ENCODE measurements at places on chromosomes 2 and 18.

DNA sequence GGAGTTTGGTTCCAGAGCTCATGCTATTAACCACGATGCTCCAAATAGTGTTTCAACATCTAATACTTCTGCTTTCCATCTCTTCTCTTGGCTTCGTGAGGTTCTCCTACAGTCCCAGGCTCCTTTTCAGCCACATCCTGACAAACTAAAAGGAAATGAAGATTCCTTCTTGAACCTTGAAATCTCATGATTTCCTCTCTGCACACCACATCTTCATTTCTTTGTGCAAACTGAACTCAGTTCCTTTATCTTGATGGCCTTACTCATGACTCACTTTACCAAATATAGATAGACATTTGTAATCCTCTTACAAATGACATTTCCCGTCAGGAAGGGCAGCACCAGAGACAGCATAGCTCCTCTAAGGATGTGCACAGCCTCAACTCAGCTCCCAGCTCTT is 50.0 kb upstream of the ITGA4 start:
- DNase-seq = no peak

- no peak for DNase-seq
Observed at GRCh38 chr2:46163098-46163430, 134.1 kb upstream of the EPAS1 start.

GRCh38 chr2:9160732-9161131 is 45.9 kb upstream of the ASAP2 start:
- DNase-seq = no peak

- DNase-seq = no peak
Observed at GRCh38 chr2:96247009-96247408, 18.8 kb downstream of the TMEM127 start.

- no peak for DNase-seq
Observed at GRCh38 chr2:67213270-67213670, 183.9 kb upstream of the ETAA1 start.

- peak; percentile 56 for DNase-seq
Observed at GRCh38 chr2:85154048-85154753, 21.0 kb downstream of the TCF7L1 start.

DNA sequence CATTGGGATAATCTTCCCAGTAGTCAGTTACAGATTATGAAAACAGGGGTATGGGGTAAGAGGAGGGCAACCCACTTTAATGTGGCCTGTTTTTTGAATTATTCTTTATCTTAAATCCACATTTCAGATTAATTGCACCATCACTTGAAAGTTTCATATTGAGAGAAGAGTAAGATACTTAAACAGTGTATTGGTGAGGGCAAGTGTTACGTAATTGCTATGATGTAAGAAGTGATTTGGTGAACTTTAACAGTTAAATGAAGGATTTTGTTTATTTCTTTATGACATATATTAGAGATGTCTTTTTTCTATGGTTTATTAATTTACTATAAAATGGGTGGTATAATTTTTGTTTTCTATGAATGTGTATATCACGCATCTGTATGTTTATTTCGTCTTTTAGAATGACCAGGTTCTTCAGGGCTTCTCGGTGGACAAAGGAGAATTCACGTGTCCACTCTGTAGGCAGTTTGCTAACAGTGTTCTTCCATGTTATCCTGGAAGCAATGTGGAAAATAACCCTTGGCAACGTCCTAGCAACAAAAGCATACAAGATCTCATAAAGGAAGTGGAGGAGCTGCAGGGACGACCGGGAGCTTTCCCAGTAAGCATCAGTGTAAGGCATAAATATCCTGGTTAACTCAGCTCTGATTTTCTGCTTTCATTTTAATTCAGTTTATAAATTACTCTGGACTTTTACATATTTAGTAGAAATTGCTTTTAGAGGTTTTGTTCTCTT is 171.2 kb upstream of the MYO3B start:
- DNase-seq = peak; percentile 53

- no peak for DNase-seq
Observed at GRCh38 chr2:46297546-46298271, 502 bp downstream of the EPAS1 start.

DNA sequence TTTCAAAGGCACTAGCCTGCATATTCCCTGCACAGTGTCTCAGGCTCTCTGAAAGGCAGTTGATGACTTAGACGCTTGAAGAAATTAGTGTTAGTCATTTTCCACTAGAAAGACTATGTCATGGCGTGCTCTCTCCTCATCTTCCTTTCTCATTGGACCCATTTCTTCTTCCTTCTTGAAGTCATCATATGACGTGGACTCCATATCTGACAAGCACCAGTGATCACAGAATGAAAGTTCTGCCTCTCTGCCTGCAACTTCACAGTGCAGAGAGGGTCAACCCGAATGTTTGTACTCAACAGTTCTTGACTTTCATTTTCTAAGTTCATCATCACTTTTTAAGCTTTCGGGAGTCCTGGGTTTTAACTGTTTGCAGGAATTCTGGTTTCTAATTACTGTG is 63.7 kb upstream of the CYRIA start:
- no peak for DNase-seq

DNA sequence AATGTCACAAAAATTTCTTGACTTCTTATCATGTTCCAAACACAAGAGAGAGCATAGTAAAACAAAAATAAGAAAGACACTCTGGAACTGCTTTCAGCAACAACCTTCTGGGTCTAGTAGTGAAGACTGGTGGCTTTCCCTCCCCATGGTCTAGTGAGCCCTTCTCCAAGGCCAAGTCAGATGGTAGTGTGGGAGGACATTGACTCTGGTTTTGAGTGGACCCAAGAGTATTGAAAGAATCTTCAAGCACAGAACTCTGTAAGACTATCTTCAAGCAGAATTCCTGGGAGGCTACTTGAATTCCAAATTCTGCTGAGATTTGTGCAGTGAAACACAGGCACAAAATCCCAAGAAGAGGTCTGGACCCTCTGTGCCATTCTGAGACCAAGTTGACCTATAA is 21.1 kb downstream of the ANTXR1 start:
- DNase-seq = no peak

GRCh38 chr18:21451851-21452250 is 148.7 kb downstream of the ESCO1 start:
- DNase-seq = no peak

DNA sequence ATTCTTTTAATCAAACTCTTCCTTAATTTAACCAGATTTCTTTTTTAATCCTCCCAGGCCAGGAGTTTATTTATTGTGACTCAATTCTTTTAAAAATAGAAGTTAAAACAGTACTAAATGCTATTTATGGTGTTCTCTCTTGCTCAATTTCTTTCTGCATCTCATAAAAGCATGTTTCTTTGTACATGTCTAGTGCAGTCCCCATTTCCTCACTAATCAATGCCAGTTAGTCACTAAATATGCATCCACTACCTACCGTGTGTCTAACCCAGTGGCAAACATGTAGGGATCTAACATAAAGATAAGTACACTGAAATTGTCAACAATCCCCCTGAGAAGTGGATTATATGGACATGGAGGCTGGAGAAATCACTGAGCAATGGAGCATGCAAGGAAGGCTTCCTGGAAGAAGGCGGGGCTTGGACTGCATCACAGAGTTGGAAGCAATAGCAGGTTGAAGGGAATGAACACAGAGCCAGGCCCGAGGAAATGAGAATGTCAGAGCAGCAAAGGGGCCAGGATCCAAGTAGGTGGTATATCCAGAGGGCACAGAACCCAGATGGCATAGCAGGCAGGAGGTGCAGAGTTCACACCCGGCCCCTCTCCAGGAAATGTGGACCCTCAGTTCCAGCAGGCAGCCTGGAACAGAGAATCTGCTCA is 105.3 kb upstream of the FOSL2 start:
- no peak for DNase-seq

DNA sequence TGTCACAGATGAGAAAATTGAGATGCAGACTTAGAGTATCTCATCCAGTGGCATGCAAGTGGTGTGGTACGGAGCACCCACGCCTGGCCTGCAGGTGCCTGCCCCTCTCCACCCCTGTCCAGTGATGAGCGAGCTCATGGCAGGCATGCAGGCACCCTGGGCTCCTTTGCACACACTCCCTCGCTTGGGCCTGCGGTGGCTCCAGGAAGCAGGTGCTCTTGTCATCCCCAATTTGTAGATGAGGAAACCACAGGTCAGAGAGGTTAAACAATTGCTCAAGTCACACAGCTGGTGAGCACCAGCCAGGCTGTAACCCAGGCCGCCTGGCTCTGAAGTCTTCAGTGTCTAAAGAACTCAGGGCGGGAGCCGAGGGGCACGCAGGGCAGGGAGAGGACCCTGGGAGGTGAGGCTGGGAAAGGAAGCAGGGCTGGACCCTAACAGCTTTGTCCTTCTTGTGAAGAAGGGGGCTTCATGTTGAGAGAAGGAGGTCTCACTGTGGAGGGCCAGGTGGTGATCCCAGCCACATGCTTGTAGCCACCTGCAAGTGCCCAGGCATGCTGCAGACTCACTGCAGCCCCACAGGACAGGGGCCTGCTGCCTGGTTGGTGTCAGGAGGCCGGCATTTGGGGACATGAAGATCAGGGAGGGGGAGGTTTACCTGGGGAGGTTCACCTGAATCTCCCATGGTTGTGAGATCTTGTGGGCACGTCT is 166.2 kb downstream of the SH3RF3 start:
- no peak for DNase-seq

GRCh38 chr2:184577743-184578142 is 20.6 kb upstream of the ZNF804A start:
- no peak for DNase-seq

- no peak for DNase-seq
Observed at GRCh38 chr2:102367331-102367971, 11.9 kb downstream of the IL18R1 start.

GRCh38 chr2:219118504-219118903 is 42.1 kb downstream of the NHEJ1 start:
- DNase-seq = no peak

DNA sequence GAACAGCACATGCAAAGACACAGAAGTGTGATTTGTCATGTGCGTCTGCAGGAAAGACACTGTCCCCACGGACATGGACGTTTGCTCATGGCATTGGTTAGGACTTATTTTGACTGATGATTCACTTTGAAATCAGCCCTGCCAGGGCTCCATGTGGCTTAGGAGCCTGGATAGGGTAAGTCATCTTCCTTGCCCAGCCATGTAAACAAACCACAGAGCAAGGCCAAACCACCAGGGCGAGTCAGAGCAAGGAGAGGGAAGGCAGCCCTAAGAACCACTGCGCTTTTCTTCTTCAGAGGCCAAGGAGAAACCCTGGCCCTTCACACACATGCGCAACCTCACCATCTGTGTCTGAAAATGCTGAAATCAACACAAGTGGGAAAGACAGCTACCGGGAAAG is 88.8 kb downstream of the GFPT1 start:
- DNase-seq = peak; percentile 95

DNA sequence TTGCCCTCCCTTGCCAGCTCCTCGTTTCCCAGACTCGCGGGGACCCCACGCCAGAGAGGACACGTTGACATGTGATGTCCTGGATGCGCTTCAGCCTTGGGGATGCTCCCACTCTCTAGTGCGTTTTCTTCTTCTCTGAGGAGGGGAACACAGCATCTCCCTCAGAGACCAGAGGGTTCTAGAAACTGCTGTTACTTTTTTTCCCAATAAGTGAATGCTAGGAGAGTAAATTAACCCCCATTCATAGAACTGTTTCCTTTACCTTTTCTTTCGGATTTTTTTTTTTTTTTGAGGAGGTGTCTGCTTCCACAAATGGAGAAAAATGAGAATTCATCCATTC is 370 bp upstream of the EFEMP1 start:
- no peak for DNase-seq

- peak; percentile 61 for DNase-seq
Observed at GRCh38 chr2:45763255-45763654, 111.8 kb downstream of the PRKCE start.

GRCh38 chr2:172297950-172298349 is 129.4 kb upstream of the ITGA6 start:
- DNase-seq = no peak

- no peak for DNase-seq
Observed at GRCh38 chr2:47872941-47873340, 33.4 kb downstream of the FBXO11 start.

DNA sequence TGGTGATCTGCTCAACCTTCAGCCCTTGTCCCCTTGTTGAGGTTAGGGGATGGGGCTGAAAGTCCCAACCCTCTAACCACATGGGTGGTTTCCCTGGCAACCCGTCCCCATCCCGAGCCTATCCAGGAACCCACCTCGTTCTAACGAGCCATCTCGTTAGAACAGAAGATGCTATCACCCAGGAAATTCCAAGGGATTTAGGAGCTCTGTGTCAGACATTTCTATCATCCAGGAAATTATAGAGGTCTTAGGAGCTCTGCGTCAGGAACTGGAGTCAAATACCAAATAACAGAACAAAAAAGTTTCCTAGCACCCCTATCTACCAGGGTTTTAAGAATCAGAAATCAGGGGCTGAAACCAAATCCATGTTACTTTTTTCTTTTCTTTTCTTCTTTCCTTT is 90.3 kb upstream of the LCLAT1 start:
- DNase-seq = no peak

DNA sequence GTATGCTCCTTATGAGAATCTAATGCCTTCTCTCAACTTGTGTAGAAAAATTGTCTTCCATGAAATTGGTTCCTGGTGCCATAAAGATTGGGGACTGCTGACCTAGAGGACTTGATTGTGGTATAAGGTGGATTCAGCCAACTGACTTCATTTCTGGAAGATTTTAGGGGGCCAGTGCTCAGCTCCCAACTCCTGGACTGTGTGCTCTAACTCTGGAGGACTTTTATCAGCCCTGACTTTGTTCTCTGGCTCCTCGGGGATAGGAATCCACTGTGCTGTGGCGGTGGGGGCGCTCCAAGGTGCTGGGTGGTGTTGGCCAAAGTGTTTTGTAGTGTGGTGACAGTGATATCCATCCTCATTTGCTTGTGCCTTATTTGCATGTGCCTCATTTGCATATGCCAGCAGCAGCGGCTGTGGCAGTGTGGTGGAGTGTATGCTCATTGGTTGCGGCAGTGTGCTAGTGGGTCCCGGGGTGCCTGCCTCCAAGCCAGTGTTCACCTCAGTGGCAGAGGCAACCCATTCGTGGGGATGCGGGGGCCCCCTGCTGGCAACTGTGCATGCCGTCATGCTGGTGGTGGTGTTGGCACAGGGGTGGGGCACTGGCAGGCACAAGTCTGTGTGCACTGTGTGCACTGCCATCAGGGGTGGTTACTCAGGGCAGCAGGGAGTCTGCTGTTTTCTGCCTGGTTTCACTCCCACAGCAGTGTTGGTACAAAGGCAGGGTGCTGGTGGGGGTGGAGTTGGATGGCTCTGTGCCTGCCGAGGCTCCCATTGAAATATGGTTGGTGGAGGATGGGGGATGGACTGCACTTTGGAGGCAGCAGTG is 19.6 kb downstream of the EHBP1 start:
- no peak for DNase-seq

GRCh38 chr18:74367905-74368304 is 52.3 kb downstream of the C18orf63 start:
- no peak for DNase-seq

GRCh38 chr2:231393149-231394131 is 2.1 kb upstream of the B3GNT7 start:
- DNase-seq = no peak

- peak; percentile 54 for DNase-seq
Observed at GRCh38 chr18:46916551-46917107, 678 bp downstream of the PIAS2 start.
